Stimulated activated CD4-positive, alpha-beta T cell treated with anti-CD3 and anti-CD28 coated beads, TNF-alpha, amount 100 ng/mL, for 24 hours (primary cell): ENCODE measurements at places on chromosomes 3 and 15.

DNA sequence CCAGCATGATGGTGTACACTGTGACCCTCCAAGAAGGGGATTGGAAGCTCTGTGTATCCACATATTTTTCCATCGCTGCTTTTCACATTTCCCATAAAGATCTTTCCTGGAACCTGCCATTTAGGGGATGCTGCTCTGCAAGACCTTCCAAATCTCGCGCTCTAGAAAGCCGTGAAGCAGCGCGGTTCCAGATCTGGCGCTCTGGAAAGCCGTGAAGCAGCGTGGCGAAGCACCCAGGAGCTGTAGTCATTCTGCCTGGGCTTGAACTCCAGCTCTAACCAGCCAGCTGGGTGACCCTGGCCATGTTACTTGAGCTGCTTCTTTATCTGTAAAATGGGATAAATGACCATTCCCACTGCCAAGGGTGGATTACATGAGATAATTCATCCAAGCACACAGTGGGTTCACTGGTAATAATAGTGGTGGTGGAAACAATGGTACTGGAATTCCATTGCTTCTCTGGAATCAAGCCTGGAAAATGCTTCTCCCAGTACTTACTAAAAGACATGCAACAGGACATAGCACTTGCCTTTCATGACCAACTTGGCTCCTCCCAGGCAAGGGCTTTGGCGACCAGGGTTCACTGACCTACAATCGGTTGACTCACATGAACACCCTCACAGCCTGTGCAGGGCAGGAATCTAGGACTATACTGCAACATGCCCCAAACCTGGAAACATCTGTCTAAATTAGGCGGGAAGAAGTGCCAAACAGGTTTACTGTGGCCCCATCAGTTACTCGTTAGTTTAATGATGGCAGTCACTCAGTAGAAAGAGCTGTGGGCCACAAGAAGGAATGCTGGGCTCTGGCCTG lies 70.7 kb downstream of the XXYLT1 start:
- no peak for DNase-seq

DNA sequence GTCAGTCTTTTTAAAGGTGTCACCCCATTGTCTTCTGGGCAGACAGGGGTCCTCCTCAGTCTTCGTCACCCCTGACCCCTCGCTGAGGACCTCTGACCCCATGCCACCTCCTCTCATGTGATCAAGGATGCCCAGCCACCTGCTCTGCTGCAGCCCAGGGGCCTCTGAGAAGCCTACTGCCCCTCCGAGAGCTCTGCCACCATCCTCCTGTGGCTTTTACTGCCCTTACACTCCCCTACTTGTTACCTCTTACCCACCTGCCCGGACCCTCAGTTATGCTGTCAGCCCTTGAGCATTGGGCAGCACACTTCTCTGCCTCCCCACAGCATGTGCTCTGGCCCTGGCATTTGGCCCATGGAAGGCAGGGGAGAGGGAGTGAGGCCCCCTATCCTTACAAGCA lies 123.2 kb downstream of the LRRK1 start:
- DNase-seq = no peak

DNA sequence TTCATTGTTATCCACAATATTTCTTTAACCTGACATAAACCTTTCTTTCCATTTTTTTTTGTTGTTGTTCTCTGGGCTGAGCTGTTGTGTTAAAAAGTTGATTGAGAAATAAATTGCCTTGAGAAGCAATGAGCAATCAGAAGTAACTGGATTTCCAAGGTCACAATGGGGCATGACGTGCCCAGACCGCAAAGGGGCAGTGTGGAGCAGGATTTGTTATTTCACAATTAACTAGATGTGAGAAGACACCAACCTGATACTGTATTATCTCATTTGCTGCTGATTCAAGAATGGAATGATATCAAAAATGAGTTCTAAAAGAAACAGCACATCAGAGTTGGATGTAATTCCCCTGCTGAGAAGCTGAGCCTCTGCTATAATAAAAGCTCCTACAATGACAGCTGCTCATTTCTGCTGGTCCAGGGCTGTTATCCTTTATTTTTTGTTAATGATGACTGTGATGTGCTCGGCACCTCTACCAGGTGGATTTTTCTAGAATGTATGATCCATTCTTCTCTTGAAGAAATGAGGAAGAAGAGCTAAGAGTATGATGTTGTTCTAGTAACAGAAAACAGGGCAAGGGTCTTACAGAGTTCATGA lies 28.1 kb downstream of the CPNE4 start:
- DNase-seq = no peak

DNA sequence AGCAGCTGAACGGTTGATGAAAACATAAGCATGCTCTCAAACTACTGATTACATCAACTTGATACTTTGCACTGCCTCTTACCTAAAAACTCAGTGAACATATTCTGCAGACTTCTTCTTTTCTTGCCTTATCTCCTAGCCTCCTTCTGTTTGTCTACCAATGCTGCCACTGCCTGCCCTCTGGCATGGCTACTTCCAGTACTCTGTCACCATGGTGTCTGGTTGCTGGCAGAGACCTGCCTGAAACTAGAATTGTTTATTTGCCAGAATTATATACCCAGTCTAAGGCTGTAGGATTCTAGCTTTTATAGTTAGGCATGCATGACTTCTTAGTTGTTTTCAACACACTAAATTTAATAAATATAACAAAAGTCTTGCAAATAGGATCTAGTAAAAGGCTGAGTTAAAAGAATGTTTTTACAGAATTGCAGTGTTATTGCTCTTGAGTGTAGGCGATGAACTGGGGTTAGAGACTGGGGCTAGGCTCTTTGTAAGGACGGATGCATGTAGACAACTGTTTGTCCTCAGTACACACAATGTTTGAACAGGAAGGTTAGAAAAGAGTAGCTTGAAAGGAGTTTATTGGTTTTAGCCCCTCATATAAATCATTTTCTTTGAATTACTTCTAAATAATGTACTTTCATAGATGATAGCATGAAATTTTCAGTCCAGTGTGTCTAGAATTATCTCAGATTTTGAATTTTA lies 116.3 kb downstream of the KCNAB1 start:
- no peak for DNase-seq

DNA sequence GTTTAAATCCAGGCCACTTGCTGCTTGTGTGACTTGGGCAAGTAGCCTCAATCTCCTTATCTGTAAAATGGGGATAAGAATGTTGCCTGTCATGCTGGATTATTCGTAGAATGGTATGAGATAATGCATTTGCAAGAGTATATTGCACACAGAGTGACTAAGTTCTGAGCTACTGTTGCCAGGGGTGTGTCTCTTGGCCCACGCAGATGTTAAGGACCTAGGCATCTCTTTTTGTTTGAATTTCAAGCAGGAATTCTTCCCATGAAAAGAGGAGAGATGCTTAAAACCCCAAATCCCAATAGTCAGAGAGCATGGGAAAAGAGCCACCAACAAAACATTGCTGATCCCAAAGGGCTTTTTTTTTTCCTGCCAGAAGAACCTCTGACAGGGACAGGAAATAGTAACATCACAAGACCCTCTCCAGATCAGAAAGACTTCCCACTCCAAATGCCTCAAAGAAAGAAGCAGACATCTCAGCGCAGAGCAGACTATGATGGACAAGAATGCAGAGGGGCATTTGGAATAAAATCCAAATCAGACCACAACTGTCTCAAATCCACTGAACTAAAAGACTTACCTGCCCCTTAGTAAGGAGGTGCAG lies 90.5 kb downstream of the MRPL46 start:
- DNase-seq = no peak

- DNase-seq = no peak
These were observed 56.3 kb downstream of the ZNF148 start for GRCh38 chr3:125318871-125319270.

DNA sequence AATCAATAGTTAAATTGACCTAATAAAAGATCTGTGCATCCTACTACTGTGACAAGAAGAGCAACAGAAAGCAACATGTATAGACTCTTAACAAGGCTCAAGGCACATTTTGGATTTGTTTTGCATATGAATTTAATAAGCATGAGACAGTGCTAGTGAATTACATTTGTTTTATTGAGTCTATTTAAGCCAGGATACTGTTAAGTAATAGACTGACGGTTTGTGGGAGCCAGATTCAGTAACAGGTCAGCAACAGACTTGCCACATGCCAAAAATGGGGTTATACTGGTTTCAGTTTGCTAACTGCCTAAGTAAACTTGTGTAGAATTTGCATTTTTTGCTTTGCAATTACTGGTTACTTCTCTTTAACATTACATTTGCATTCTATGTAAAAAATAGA lies 54.0 kb downstream of the MBNL1 start:
- DNase-seq = no peak

DNA sequence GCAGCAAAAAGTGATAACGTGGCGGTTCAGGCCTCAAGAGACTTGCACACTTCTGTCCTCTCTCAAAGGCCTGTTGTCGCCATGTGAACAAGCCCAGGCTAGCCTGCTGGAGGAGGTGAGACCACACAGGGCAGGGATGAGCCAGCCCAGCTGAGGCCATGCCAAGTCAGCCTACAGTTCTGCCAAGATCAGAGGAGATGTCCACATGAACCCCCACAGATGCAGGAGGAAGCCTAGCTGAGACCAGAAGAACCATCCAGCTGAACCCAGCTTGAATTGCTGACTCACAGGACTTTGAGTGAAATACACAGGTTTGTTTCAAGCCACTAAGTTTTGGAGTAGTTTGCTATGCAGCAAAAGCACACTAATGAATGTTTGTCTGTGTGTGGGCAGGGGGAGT lies 50.3 kb upstream of the SEC13 start:
- DNase-seq = no peak

DNA sequence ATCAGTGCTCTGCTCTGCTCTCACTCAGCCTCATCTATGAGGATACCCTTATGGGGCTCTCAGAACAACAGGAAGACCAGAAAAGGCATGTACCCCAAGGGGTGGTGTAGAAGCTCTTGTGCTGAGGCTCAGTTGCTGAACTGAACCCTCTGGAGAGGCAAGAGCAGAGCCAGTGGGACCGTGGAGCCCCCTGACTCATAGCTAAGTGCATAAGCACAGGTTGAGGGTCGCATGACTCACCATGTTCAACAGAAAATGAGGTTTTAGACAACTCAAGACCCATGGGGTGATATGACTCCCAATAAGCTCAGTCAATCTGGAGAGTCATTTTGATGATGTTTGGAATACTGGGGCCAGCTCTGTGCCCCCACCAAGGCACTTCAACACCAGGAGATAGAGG lies 37.3 kb downstream of the CRYGS start:
- peak; percentile 32 for DNase-seq

- DNase-seq = no peak
These were observed 54.3 kb upstream of the ROBO2 start for GRCh38 chr3:76985645-76986044.

DNA sequence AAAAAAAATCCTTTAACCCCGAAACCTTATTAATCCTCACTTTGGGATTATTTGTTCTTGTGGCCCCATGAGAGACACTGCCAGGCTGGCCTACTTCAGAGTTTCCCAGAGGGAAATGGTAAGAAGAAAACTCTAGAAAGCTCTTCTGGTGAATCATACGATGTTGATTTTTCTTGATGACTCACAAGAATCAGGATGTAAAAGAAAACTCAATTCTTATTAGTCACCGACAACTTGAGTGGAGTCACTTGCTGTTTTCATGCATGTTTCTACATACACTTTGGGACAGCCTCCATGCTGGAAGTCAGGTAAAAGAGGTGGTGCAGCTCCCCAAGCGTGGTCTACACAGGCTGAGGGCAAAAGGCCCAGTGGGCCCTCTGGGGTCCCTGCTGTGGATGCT lies 42.8 kb downstream of the MYO5C start:
- DNase-seq = no peak

DNA sequence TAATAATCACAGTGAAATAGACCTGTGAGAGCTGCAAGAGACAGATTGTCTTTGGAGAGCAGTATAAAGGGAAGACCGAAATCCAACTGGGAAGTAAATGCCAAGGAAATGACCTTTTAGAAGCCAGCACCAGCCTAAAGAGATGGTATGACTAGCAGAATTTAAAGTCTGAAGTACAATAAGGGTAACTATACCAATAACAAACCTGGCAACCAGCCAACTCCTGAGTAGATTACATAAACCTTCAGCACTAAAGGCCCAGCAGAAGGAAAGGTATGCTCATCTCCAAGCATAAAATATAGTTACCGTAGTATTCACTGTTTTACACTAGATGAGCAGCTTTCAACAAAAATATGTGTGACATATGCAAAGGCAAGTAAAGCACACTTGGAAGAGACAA lies 155.1 kb upstream of the SATB1 start:
- DNase-seq = no peak

- no peak for DNase-seq
These were observed 109.6 kb upstream of the CTDSPL start for GRCh38 chr3:37751967-37752648.

GRCh38 chr3:138468886-138469285 lies 34.5 kb downstream of the ESYT3 start:
- DNase-seq = no peak

DNA sequence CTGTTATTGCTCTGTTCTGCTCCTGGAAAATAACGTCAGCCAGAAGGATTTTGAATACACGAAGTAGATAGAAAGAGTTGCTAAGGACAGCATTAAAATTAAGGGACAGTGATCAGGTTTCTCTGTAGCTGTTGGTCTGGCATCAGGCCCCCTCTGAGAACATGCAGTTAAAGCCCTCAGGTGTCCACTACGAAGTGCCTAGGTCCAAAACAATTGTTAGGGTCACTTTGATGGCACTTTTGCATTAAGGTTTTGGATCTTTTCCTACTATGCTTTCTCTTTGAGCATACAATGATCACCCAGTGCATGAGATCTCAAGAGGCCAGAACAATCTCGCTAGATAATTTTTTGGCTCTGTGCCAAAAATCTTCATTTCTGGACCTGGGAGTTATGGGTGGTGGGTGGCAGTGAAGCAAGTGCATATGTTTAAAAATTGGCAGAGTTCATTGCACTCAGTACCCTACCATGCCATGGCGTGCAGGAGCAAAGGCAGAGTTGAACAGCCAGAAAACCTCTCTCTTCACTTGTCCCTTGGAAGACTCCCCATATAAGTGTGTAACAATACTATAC lies 797.6 kb downstream of the ROBO2 start:
- DNase-seq = no peak

DNA sequence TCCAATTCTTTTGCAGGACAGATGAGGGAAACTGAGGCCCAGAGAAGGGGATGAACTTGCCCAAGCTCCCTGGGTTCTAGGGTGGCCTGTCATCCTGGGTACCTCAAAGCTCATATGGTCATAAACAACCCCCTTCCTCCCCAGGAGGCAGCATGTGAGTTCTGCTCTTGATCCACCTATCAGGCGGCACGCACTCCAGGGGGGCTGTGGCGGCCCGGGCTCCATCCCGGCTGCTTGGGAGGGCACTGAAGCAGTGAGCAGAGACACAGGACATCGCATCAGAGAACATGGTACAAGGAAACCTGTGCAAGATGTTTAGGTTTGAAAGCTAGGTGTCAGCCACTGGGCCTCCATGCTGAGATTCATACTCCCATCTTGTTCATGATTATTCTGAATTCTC lies 34.2 kb downstream of the CPN2 start:
- DNase-seq = no peak

GRCh38 chr3:76961284-76961683 lies 78.6 kb upstream of the ROBO2 start:
- no peak for DNase-seq

GRCh38 chr3:109687626-109688025 lies 350.3 kb upstream of the DPPA4 start:
- no peak for DNase-seq

GRCh38 chr3:128359060-128359664 lies 107.5 kb downstream of the DNAJB8 start:
- no peak for DNase-seq
